ENCODE measurements at places on chromosomes 6 and 20. TPM values are rescaled to one million over a fixed set of nuclear protein-coding genes. Genes with fewer than 3 reads are reported as not detected.

Gene EFCAB8
- 0.11 TPM for total RNA-seq

Gene MOG
- total RNA-seq, result not detected

- DNase-seq, result no peak
Measured at GRCh38 chr20:54343634-54344033, 131.8 kb upstream of the DOK5 start.

DNA sequence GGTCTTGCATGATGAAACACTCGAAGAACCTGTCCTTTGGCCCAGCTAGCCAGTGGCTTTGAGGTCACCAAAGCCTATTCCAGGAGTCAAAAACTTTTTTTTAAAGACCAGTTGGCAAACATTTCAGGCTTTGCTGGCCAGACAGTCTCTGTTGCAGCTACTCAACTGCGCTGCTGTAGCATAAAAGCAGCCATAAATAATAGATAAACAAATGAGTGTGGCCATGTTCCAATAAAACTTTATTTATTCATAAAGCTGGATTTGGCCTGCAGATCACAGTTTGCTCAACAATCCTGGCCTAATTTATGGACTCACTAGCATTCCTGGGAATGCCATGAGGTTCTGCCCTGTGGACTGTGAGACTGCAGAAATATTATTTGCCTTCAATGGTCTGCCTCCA lies 68.8 kb upstream of the LTV1 start:
- DNase-seq, result no peak

- DNase-seq, result no peak
Measured at GRCh38 chr6:35220711-35221110, 7.0 kb downstream of the SCUBE3 start.

- DNase-seq, result no peak
Measured at GRCh38 chr20:48787861-48788375, 39.9 kb downstream of the PREX1 start.

GRCh38 chr6:67889682-67889995 lies 745.4 kb upstream of the ADGRB3 start:
- DNase-seq, result no peak

DNA sequence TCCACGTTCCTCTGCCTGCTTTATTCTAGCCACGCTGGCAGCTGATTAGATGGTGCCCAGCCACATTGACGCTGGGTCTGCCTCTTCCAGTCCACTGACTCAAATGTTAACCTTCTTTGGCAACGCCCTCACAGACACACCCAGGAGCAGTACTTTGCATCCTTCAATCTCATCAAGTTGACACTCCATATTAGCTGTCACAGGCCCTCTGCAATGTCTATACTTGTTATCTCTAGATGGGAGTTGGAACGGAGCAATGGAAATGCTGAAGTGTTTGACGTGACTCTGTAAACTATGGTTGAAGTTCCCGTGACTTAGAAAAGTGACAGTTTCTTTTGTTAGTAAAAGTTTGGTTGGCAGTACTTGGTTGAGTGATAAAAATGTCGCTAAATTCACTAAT lies 291.0 kb downstream of the CDH4 start:
- no peak for DNase-seq
